ENCODE measurements at places on chromosomes 4 and X.
A peak's percentile ranks its signal among the peaks of the same experiment; 100 is the strongest.

- DNase-seq = no peak
Observed at GRCh38 chrX:129842510-129843208, 1.0 kb downstream of the ZDHHC9 start.

DNA sequence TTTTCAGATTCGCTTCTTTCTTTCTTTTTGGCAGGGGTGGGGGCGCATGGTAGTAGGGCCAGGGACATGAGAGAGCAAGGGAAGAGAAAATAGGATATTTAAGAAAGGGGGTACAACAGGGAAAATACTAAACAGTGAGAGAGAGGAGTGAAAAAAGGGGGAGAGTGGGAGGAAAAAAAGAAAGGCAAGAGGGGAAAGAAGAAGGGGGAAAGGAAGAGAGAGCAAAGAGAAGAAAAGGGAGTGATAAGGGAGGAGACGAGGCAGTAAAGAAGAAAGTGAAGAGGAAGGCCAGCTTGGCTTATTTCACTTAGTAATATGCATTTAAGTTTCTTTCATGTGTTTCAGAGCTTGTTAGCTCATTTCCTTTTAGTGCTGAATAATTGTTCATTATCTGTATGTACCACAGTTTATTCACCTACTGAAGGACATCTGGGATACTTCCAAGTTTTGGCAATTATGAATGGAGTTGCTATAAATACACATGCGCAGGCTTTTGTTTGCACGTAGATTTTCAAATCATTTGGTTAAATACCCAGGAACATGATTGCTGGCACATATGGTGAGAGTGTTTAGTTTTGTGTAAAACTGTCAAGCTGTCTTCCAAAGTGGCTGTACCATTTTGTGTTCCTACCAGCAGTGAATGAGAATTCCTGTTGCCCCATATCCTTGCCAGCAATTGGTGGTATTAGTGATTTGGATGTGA is 37.3 kb downstream of the CASP6 start:
- no peak for DNase-seq

GRCh38 chr4:9762823-9763475 is 18.5 kb upstream of the DRD5 start:
- DNase-seq = peak; percentile 59

DNA sequence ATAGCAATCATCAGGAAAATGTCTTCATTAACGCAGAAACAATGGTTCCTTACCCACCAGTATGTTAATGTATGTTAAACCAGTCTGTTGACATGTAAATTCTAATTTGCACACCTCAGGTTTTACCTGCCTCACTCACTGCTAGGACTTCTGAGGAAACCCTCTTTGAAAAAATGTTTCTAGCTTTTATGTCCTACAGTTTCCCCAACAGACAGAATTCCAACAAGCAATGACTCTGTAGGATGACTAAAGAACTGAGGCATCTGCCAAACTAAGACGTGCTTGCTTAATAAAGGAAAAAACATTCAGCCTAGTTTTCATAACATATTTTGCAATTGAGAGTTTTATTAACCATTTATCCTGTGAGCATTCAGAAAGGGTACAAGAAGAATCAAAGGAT is 20.6 kb upstream of the SOX3 start:
- DNase-seq = no peak

DNA sequence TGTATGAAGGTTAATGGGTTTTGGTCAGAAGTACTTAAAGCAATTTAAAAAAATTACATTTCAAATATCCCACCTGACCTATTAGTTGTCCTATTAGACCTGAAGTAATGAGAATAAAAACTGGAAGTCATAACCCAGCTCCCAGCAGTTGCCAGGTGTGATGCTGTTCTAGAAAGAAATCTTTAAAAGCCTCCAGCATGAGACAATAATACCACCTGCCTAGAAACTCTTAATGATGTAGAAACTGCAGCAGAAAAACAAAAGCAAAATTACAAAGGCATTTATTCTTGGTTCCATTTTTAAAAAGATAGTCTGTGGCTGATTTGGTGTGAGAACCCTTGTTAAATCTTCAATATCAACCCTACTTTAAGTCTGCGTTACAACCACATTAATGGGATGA is 1137.7 kb upstream of the TENM3 start:
- no peak for DNase-seq

All from frontal cortex (tissue), 4 donors.